ENCODE measurements at places on chromosomes 11 and 22.

DNA sequence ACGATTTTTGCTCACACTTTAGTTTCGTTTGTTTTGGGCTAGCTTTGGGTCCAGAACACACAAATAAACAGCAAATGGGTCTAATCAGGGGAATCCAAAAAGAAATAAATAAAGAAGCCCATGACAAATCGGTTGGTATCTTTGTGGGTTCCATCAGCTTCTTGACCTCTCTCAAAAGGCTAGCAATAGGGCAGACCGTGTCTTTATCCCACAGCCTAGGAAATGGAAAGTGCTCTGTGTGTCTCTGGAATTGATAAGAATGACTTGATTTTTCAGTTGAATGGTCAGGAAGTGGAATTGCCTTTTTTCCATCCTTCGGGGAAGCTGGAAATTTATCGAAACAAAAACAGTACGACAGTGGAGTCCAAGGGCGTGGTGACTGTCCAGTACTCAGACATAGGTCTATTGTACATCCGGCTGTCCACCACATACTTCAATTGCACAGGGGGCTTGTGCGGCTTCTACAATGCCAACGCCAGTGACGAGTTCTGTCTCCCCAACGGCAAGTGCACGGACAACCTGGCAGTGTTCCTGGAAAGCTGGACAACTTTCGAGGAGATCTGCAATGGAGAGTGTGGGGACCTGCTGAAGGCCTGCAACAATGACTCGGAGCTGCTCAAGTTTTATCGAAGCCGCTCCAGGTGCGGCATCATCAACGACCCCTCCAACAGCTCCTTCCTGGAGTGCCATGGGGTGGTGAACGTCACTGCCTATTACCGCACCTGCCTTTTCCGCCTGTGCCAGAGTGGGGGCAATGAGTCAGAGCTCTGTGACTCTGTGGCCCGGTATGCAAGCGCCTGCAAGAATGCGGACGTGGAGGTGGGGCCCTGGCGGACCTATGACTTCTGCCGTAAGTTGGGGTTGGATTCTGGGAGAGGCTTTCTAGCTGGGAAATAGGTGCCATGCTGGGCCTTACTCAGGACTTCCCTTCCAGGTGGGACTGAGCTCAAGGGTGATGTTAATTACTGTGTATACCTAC is 28.6 kb downstream of the TECTA start:
- DNase-seq, result no peak

DNA sequence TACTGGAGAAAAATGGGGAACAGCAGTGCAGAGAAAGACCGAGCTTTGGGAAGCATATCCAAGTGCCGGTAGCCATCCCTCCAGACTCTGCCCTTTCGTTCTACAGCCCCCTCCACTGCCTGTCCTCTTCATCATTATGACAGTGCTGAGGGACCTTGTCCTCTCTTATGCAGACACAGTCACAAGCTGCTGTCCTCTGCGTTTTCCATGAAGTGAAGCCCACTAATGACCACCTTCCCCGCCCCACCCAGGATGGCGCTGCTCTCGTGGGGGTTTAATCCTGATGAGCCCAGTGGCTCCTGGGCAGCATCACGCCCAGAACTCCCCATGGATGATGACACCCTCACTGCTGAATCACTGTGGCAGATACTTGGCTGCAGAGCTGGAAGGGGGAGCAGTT is 157.7 kb downstream of the PKNOX2 start:
- DNase-seq, result no peak

DNA sequence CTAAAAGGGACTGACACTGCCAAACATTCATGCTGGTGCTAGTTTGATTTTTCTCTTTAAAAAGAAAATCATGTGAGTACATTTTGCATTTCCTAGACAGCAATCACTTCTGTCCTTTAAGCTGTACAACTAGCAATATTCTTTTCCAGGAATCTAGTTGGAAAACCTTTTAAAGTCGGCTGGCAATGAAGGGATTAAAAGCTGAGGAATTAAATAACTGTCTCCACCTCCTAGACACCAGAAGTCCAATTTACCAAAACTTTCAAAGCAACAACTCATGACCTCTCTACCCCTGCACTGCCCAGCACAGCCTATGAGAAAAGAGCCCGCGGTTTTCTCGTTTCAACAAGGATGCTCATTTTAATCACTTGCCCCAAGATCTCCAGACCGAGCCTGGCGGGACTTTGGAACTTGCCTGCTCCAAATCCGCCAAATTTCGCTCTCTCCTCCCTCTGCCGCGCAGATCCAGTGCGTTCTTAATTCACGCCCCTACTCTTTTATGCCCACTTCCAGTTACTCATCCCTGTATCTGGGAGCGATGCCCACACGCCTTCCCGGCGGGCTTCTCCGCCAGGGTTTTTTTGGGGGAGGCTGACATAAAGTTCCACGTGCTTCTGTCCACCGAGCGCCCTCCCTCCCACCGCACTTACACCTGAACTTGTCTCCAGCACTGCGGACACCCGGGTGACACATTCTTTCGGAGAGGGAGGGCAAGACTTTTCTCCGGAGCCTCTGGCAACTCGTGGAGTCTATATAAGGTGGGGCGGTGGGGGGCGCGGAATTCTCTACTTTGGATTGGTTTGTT is 2.5 kb downstream of the MPPED2 start:
- DNase-seq, result no peak

GRCh38 chr11:126219547-126219946 is 8.0 kb downstream of the FAM118B start:
- no peak for DNase-seq

DNA sequence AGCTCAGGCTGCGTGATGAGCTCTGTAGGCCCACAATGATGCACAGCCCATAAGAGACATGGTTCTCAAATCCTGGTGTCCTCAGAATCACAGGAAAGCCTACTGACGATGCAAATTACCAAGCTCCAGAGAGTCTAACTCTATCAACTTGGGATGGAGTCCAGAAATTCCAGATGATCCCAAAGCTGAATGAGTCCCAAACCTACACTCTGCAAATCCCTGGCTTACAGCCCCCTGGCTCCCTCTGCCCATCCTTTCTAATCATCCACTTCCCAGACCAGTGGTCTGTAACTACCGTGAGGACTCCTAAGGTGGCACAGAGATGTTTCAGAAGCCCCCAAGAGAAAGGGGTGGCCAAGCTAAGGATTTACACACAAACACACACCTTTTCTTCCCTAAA is 13.5 kb downstream of the ARFGAP2 start:
- no peak for DNase-seq

DNA sequence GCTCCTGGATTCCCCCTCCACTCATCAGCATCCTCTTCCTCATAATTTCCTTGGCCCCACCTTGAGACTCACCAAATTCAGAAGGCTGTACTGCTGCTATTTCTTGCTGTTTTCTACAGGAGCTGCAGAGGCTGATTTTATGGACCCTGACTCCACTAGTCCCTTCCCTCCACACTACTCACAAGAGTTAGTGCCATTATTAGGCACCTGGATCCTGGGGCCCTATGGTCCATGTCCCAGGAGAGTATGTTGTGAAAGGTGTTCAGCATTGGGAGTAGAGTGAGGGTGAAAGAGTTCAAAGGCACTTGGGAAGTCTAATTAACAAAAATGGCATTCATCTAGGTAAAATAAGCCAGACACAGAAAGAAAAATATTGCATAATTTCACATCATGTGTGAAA is at the start of gene OR56A4:
Gene OR56A4, minus strand, starts transcription at position 101 of the 400 bp plus-strand sequence. CDS start 3,954 bp downstream, outside the sequence.
- DNase-seq, result no peak

DNA sequence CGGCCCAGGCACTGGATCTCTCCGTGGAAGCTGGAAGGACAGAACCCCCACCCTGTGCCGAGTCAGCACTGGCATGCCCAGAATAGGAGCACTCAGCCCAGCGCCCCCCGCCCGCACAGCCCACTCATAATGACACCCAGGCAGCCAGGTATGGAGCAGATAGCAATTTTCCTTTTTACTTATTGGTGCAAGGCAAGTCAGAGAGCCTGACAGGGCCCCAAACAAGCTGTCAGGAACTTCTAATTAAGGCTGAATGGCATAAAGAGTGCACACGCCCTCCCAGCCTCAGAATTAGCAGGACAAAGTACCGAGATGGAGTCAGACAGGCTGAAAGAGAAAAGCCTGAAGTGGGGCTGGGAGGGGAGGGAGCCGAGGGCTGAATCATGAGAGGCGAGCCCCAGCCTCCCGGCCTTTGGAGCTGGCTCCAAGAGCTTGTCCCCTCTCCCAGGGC is 76.9 kb downstream of the DSCAML1 start:
- DNase-seq, result no peak

DNA sequence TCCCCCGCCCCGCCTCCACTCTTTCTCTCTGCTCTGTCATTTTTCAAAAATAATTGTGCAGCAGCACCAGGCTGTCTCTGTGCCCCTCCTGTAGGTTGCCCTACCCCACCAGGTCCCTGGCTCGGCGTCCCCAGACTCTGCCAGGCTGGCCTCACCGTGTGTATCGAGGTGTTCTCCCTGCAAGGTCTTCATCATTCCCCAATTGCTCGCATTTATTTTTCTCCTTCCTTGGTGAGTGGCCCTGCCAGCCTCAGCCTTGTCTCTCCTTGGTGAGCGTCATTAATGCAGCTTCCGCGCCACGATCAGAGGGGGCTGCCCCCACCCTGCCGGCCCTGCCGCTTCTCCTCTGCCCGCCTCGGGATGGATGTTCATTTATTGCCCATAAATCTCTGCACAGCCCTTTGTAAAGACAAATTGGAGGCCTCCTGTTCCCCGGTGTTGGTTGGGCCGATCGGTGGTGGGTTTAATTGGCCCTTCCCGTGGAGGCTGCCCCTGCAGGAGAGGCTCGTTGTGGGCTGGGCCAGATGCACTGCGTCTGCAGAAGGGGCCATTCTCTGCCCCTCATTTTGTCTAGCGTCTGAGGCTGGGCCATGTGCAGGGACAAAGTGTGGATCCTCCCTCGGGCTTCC is 33.2 kb downstream of the RTN4R start:
- no peak for DNase-seq

- DNase-seq, result no peak
Observed at GRCh38 chr11:70341881-70342429, 56.4 kb upstream of the CTTN start.
